ENCODE measurements at places on chromosomes 7 and 10. TPM values are rescaled to one million over a fixed set of nuclear protein-coding genes. Genes with fewer than 3 reads are reported as not detected.

The MAGI2 gene
- total RNA-seq, result 83.1 TPM

The NCF1 gene
- 0.83 TPM for total RNA-seq

The PUS7 gene
- 60.8 TPM for total RNA-seq

The COL1A2 gene
- total RNA-seq, result 5.6 TPM

The GRM3 gene
- total RNA-seq, result 3.3 TPM

The HTR7 gene
- 0.98 TPM for total RNA-seq

The FAM25A gene
- not detected for total RNA-seq

The RPEL1 gene
- not detected for total RNA-seq

The GGCT gene
- total RNA-seq, result 35.1 TPM

The ANKRD7 gene
- 1.1 TPM for total RNA-seq

The PALS2 gene
- 35.0 TPM for total RNA-seq

The ASZ1 gene
- total RNA-seq, result not detected

The BTBD16 gene
- not detected for total RNA-seq

The CCNY gene
- total RNA-seq, result 31.2 TPM

The NOS3 gene
- 1.6 TPM for total RNA-seq

The SYT15B gene
- total RNA-seq, result 1.2 TPM

The RASA4B gene
- total RNA-seq, result 1.2 TPM

The SLC12A9 gene
- total RNA-seq, result 15.2 TPM

The PNLIPRP2 gene
- total RNA-seq, result not detected

The STOX1 gene
- total RNA-seq, result 4.5 TPM

Data from motor neuron (in vitro differentiated cells).